Brain pericyte (primary cell): ENCODE measurements at places on chromosomes 11 and 22.

DNA sequence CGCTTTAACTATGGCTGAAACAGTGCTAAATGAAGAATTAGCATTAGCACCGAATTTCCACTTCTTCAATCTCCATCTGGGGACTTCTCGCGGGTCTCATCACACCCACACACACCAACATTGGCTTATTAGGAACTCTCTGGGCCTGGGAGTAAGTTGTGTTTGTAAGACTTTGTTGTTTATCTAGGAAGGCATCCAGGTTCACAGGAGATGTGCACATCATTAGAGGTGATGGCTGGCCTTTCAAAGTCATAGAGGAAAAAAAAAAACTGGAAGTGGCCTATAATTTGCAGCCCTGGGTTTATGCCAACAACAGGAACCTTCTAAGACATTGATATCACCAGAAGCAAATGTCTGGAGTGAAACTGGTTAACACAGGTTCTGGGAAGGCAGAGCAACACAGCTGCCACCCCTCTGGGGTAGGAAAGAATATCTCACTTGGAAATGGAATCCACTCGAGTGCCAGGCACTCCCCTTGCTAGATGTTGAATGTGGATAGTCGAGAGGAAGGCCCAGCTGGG, 84.5 kb downstream of the TRAF6 start:
- DNase-seq: no peak

- no peak for DNase-seq
These were observed at the start of gene SLCO2B1 for GRCh38 chr11:75150879-75151278. Gene SLCO2B1, plus strand, starts transcription at chr11:75151107. Its CDS starts 275 bp downstream, at chr11:75151382.

DNA sequence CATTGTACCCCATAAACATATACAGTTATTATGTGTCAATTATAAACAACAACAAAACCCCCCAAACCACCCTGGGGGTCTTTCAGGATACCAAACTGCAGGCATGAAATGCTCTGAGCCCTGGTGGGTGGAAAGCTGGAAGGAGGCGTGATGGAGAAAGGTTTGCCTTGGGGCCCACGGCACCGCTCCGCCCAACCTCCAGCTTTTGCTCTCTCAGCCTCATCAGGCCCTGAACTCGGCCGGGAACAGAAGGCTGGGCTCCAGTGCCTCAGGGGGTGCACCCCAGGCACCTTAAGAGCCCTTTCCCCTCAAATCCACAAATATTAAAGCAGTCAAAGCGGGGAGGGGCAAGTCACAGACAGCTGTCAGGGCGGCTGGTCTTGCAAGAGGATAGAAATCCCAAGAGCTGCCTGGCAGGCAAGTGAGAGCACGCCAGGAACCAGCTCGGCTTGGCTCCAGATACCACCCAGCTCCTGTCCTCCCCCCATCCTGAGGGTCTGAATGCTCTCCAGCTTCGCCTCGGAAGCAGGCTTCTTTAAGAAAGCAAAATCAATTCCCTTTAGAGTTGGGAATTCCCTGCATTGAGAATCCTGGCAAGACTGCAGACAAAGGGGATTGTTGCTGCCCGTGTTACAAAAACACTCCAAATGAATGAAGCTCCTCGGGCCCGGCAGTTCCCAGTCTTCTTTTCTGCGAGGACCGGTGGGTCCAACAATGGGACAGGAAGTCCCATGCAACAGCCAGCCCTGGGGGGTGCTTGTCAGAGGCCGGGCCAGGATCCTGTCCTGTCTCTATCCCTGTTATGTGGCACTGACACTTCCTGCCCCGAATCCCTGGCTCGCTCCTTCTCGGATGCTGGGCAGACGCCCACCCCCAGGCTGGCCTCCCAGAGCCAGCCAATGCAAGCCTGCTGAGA, 80.8 kb downstream of the NAT10 start:
- no peak for DNase-seq

- DNase-seq: no peak
These were observed 72.4 kb downstream of the RTL6 start for GRCh38 chr22:44425694-44426045.

DNA sequence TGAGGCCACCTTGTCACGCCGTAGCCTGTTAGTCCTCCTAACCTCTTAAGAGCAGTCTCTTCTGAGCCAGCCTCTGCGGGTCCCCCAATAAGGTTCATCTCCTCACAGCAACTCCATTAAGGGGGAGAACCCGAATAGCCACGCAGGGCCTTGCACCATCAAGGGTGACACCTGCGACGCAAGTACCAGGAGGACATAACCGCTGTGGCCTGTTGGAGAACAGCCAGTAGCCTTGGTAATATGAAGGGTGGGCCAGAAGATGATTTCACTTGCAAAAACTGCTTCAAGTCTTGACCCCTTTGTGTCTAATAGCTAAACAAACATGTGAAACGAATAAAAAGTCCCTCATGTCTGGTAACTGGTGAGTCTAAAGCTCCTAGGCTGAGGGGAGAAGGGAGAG, 14.8 kb downstream of the ARFGAP2 start:
- DNase-seq: no peak

DNA sequence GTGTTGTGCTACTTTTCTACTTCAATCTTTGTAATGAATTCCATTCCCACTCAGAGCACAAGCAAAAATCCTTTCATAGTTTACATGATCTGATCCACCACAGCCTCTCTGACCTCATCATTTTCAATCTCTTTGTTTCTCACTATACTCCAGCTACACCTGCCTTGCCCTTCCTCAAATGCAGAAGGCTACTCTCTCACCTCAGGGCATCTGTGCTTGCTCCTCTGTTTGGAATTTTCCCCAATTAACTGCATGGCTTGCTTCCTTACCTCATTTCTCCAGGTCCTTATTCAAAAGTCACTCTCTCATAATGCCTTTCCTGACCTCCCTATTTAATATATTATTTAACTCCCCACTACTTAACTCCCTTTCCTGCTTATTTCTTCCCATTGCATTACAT, 100.6 kb upstream of the OLFML1 start:
- no peak for DNase-seq

DNA sequence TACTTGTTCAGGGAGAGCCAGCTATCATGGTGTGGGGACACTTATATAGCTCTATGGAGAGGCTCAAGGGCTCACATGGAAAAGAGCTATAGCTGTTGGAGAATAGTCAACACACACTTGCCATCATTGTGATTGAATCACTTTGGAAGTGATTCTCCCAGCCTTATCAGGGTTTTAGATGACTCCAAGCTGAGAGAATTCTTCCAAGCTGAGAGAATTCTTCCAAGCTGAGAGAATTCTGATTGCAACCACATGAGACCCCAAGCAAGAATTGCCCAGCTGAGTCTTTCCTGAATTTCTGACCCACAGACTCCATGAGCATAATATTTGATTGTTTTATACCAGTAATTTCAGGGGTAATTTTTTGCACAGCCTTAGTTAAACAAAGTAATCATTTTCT, 1318.3 kb upstream of the RAG2 start:
- no peak for DNase-seq

- no peak for DNase-seq
These were observed 33.0 kb downstream of the LRRC10B start for GRCh38 chr11:61541598-61541997.

- no peak for DNase-seq
These were observed 16.6 kb upstream of the BDNF start for GRCh38 chr11:27716835-27717234.

- DNase-seq: no peak
These were observed 13.3 kb upstream of the CYP2R1 start for GRCh38 chr11:14905104-14906033.
